Stimulated activated CD8-positive, alpha-beta memory T cell treated with anti-CD3 and anti-CD28 coated beads, Interleukin-15, amount 100 ng/mL, for 48 hours (primary cell): ENCODE measurements at places on chromosomes 7 and 10.
A peak's percentile ranks its signal among the peaks of the same experiment; 100 is the strongest.

DNA sequence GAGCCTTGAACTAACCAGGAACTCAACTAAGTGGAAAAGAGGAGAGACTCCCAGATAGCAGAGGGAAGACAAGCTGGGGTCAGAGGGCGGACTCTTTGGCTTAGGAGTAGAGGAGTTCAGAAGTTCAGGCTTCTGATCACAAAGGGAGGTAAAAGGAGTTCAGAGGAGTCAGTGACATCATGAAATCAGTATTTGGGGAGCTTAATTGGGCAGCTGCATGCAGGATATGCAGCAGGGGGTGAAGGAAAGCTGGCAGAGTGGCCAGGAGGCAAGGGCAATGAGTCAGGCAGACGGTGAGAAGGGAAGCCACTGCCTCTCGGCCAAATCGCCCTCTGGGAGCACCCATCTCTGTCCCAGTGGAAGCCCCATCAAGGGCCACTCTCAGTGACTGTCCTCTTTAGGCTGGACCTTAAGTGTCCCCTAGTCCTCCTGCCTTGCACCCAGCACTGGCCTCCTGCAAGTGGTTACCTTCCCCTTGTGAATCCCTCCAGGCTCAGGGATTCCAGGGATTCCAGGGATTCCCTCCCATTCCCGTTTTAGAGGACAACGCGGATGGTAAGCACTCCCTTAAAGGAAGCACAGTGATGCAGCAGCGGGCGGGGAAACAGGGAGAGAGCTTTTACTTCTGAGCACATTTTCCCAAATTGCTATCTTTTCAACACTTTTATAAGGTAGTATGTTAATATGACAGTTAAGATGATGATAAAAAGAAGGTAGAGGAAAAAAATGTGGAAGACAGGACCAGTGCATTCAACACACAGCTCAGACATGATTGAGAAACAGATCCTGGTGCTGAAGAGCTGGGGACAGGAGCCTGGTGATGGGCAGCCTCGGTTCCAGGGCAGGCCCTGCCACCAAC is 72.6 kb downstream of the KCNMA1 start:
- no peak for DNase-seq

DNA sequence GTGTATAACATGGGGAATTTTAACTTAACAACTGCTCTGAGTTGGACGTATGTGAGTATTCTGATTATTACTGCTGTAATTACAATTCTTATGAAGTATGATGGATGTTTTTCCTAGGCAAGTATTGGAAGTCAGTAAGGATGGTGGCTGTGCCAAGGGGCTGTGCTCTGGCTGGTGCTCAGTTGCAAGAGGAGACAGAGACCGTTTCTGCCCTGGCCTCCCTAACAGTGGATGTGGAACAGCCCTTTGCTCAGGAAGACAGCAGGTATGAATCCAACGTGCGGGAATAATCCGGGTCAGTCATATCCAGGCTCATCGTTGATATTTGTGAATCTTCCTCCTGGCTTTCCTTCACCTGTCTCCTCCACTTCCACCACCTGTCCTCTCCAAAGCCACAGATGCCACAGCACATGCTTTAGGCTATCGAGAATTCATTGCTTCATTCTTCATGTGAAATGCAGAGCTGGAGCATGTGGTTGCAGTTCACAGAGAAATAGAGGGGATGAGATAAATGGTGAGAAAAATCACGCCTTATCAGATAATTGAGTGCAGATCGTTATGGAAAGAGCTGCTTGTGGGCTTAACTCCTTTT is 141.7 kb downstream of the TWIST1 start:
- no peak for DNase-seq

DNA sequence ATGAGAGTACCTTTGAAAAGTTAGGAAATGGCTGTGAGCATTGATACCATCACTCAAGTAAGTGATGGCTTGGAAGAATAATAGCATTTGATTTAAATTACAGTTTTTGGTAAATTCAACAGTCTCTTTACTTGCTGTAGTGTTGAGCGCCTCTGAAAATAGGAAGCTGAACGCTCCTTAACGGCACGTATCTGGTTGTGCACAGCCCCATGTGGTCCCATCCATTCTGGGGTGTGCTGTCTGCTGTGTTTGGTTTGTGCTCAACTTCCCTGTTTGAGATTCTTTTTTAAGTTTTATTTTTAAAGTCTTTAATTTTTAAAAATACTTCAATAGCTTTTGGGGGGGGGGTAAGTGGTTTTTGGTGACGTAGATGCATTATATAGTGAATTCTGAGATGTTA is 51.5 kb downstream of the DNAJB6 start:
- DNase-seq = no peak

GRCh38 chr10:114100848-114101741 is 57.4 kb downstream of the ADRB1 start:
- DNase-seq = no peak

GRCh38 chr10:29610876-29611647 is 23.7 kb downstream of the SVIL start:
- DNase-seq = no peak

DNA sequence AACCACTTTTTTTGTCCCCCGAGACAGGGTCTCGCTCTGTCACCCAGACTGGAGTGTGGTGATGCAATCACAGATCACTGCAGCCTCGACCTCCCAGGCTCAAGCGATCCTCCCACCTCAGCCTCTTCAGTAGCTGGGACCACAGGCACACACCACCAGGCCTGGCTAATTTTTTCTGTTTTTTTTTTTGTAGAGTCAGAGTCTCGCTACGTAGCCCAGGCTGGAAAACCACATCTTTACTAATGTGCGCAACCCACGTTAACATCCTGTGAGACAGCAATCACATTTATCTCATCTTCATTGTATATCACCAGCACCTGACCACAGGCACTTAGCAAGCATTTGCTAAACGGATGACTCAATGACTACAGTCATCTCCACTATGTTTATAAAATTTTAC is 77.8 kb upstream of the ATP6V0A4 start:
- peak; percentile 35 for DNase-seq

DNA sequence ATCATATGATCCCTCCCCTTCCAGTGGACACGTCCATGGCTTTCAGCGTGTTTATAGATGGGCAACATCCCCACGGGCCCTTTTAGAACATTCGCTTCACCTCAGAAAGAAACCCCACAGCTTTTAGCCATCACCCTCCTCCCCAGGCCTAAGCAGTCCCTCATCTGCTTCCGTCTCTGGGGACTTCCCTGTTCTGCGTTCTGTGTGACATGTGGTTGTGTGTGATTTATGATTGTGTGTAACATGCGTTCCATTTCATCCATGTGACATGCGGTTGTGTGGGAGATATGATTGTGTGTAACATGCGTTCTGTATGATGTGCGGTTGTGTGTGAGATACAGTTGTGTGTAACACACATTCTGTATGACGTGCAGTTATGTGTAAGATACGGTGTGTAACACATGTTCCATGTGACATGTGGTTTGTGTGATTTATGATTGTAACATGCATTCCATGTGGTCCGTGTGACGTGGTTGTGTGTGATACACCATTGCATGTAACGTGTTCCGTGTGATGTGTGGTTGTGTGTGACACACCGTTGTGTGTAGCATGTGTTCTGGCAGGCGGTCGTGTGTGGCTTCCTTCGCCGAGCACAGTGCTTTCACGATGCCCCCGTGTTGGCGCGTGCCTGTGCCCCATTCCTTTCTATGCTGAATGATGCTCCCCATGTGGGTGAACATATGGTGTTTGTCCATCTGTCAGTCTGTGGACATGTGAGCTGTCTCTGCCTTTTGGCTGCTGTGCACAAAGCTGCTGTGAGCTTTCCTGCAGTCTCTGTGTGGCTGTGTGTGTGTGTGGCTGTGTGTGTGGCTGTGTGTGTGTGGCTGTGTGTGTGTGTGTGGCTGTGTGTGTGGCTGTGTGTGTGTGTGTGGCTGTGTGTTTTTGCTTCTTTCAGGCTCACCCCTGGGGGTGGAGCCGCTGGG is 26.2 kb downstream of the PWWP2B start:
- no peak for DNase-seq

DNA sequence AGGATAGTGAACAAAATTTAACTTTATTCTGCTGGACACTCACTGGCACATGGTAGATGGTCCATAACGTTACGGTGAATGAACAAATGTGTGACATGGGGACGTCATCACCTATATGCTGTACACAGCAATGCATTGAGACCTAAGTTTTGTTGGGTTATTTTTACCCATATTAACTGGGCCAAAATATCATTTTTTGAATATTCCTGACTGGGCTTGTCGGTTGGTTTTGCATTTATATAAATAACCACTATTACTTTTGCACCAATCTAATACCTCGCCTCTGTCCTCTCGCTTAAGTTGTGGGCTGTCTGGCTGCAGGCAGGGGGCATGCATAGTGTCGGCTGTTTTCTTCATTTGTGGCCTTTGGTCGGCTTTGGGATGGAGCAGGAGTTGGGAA is 161.7 kb downstream of the USP6NL start:
- no peak for DNase-seq

GRCh38 chr10:64977915-64978314 is 1456.7 kb downstream of the REEP3 start:
- no peak for DNase-seq

- DNase-seq = no peak
Measured at GRCh38 chr10:110698782-110699201, 54.7 kb downstream of the RBM20 start.

DNA sequence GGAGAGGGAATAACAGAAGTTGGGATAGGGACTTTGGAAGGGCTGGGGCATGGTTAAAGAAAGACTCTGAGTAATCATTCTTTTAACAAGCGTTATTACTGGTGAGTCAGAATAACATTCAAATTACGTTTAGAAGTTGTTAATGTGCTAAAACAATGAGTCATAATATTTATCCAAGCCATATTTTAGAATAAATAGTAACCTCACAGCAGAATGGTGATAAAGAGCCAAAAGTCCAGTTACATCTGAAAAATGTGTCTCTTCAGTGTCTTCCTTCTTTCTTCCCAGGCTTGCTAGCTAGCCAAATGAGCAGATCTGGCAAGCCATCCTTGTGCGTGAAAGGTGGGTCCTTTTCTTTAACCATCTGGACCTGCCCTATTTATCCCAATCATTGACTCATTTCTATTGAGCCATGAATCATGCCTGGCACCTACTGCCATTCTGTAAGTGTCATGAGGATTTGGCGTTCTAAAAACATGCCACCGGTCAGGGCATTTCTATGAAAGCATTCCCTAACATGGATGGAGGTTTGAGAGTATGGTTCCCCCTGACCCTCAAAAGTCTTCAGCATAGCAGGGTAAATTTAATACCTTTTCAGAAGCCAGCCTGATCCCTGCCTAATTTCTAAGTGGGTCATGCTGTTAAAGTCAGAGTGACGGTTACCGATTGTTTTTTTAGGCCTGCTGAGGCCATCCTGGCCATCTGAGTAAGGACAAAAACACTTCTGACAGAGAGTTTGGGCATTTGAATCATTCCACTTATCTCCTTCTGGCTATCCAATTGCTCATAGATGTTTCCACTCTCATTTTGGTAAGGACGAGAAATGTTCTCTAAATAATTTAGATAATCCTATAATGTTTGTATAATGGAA is 26.9 kb downstream of the MYPN start:
- DNase-seq = no peak

GRCh38 chr10:79258894-79259293 is 88.4 kb upstream of the PPIF start:
- no peak for DNase-seq

- DNase-seq = no peak
Measured at GRCh38 chr7:22082553-22082885, 136.8 kb upstream of the CDCA7L start.

DNA sequence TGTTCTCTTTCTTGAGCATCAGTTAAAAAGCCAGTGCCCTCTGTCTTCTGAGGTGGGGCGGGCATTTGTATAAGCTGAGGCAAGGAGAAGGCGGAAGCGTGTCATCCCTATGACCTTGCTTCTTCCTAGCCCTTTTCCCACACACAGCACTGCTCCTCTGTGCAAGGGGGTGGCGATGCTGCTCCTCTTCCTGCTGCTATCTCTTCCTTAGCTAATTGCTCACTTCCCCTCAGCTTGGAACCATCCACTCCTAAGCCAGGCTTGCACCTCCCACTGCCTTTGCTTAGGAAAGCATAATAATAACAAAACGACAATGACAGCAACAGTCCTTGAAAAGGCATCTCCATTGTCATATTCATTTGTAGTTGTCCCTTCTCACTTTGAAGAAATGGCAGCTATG is 366.9 kb downstream of the PHTF2 start:
- no peak for DNase-seq

DNA sequence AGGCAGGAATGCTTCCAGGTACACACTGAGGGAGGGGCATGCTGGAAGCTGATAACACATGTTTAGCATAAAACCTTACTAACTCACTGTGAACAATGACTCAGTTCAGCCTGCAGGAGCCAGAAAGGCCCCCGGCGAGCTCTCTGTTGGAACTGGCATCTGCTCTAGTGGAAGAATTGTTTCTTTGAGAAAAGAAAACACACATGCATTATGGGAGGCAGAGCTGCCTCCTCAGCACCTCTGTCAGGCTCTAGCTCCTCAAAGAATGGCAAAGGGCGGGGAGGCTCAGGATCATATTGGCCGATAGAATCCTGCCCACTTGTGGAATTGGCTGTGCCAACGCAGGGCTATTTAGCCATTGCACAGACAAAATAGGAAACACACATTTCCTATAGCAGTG is 338.3 kb downstream of the CXCL12 start:
- no peak for DNase-seq

DNA sequence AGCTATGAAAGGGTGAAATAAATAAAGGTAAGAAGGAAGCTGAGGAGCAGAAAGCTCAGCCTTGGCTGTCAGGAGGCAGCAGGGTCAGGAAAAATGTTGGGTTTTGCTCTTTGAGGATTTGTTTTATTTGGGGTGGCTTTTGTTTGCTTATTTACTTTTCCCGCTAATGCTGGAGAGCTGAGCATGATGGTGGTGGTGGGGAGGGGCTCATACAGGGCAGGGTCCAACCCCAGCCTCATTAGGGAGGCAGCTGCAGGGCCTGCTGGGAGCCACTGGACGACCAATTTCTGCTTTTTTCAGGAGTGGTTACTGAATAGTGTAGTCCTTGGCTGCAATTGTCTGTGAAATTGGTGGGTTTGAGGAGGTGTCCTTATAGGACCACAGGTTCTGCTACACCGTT is 36.3 kb downstream of the CCM2 start:
- DNase-seq = no peak

DNA sequence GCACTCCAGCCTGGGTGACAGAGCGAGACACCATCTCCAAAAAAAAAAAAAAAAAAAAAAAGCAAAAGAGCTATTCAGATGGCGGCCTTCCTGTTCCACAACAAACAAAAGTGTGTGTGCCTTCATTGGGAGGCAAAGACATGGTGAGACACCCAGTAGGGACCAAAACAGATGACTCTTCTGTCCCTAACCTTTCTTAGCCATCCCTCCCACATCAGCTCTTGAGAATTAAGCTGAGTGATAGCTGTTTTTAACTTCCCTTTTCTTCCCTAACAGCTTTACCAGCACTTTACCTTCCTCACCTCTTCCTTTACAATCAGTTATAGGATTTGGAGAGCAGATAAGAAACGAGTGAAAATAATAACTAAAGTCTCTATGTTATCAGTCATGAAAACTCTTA is 48.2 kb downstream of the ARMH3 start:
- DNase-seq = no peak

DNA sequence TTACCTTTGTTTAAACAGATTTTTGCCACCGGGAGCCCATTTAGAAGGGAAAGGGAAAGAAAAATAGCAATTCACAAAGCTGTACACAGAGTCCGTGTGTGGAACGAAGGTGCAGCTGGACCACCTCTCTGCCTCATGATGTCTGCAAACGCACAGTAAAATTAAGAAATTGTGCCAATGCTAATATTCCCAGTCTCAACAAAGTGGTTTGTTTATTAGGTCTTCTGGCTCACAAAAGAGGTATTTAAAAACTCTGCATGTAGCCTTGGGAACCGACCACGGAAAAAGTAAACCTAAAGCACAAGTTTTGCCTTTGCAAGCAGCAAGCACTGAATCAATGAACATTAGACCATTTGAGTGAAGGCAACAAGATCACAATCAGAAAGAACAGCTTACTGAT is 57.7 kb downstream of the CREB3L2 start:
- DNase-seq = no peak

GRCh38 chr10:31830887-31831286 is 97.7 kb downstream of the ARHGAP12 start:
- no peak for DNase-seq
